ENCODE measurements at places on chromosomes 3 and 15. TPM values are rescaled to one million over a fixed set of nuclear protein-coding genes. Genes with fewer than 3 reads are reported as not detected.

GRCh38 chr15:51736069-51736468 is 1.4 kb downstream of the LYSMD2 start:
- DNase-seq = no peak

The HRH1 gene
- 2.8 TPM for polyA plus RNA-seq

DNA sequence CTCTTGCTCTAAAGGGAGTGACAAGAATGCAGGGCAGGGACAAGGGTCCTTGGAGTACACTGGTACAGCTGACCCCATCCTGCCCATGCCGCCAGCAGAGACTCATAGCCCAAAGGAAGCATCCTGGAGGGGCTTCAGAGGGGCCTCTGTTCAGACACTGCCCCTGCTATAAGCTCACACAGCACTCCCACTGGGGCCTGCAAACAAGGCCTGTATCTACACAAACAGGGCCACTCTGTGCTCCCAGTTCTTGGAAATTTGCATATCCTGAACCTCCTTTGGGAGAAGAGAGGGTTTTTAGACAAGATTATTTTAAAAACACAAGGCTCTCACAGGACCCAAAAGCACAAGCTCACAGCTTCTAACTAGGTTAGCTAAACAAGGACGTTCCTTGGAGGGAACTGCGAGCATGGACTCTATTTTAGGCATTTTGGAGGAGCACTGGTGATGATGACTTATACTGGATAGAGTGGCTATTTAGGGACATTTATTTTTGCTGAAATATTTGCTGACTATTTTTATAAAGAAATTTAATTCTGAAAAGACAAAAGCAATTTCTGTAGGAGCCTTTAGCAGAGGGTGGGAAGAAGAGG is 16.4 kb upstream of the ANKRD34C start:
- DNase-seq = no peak

GRCh38 chr3:73072634-73073033 is 11.2 kb downstream of the EBLN2 start:
- DNase-seq = no peak

DNA sequence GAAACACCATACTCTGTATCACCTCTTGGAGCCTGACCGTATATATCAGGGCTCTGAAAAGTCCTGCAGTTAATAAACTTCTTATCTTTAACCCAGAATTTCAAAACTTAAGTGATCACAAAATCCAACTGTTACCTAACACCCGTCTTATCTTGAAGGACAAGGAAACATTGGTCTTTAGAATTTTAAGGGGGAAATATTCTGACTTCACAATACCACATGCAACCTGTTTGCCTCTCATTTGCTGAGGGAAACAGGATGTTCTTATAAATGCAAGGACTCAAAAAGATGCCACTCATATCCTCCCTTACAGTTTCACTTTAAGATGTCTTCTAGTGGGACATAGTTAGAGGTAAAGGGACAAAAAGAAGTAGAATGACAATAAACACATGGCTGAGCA is 67.9 kb downstream of the CRTC3 start:
- no peak for DNase-seq

DNA sequence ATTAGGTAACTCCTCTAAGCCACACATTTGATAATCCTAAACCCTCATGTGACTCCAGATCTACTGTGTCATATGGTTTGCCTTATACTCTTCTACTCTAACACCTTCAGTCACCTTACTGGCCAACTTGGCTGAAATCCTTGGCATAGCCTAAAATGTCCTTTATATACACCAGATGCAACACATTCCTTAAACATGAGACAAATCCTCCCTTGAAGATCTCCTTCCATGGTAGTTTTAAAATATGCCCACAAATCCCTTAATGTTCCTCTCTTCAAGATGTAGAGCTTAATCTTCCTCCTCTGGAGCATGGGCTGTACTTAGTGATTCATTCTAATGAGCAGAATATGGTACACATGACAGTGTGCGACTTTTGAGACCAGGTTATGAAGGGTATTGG is 238.9 kb downstream of the SUCLG2 start:
- no peak for DNase-seq

All from left renal cortex interstitium (tissue), 4 donors.